ENCODE measurements at places on chromosomes 1 and 21.

DNA sequence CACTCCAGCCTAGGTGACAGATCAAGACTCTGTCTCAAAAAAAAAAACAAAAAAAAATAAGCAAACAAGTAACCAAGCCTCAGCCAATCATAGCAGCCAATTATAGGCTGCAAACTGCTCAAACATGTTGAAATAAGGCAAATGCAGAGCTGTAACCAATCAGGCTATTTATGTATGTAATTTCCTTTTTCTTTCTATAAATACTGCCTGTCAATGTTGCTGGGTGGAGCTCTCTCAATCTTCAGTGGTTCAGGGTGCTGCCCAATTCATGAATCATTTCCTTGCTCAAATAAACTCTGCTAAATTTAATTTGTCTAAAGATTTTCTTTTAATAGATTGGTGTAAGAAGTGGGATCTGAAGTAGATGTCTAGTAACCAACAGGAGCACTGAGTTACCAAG, 11.6 kb upstream of the CD1D start:
- DNase-seq, result no peak

- no peak for DNase-seq
These were observed 192.8 kb upstream of the ADGRL2 start for GRCh38 chr1:81607924-81608323.

DNA sequence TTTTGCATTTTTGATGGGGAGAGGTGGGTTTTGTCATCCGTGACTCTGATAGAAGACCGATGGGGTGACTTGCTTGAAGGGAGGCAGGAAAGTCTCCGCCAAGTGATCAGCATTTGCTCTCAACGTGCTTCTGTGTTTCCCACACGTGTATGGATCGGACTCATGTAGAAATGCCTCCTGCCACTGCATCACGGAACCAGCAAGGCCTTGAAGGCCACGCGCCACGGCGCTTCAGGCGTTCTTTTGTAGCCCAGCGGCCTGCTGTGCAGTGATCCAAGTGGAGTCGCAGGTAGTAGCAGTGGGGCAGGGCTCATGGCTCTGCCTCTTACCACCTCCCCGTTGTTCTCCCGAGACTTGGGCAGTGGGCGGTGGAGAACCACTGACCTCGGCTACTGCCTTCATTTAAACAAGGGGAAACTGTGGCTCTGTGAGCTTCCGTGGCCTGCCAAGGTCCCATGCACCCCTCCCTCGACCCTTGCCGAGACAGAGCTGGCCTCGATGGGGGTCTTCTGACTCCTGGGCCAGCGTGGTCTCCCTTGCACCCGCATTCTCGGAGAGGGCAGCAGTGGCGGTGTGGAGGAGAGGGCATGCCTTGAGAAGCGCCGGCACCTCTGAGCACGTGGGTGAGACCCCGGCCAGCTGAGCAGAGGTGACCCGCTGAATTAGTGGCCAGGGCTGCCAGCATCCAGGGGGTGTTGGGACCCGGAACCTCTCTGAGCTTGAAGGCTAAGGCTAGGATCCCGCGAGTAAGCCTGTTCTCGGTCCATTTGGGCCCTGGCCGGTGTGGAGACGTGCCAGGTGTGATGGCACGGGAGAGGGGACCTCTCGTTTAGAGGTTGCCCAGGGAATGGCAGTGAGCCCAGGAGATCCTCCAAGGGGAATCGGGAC, 46.1 kb upstream of the ABCG1 start:
- DNase-seq, result no peak

- no peak for DNase-seq
These were observed 177.5 kb downstream of the SETD4 start for GRCh38 chr21:35882791-35883240.

- peak; percentile 62 for DNase-seq
These were observed 182.7 kb downstream of the GRIK3 start for GRCh38 chr1:36851595-36851994.

DNA sequence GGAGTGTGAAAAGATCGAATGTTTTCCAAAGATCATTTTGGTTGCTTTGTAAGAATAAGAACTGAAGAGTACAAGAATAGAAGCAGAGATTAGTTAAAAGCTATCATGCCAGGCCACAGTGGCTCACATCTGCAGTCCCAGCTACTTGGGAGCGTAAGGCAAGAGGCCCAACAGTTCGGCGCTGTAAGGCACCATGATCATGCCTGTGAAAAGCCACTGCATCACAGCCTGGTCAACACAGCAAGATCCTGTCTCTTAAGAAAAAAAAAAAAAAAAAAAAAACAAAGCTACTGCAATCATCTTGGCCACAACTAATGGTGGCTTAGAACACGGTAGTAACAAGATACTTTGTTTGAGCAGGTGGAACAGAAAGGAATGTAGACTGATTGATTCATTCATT, 116.2 kb downstream of the EIF4G3 start:
- no peak for DNase-seq

GRCh38 chr1:29180497-29181412, 945 bp downstream of the SRSF4 start:
- DNase-seq, result peak; percentile 77

- DNase-seq, result no peak
These were observed 27.7 kb downstream of the STYXL2 start for GRCh38 chr1:167121375-167122120.

DNA sequence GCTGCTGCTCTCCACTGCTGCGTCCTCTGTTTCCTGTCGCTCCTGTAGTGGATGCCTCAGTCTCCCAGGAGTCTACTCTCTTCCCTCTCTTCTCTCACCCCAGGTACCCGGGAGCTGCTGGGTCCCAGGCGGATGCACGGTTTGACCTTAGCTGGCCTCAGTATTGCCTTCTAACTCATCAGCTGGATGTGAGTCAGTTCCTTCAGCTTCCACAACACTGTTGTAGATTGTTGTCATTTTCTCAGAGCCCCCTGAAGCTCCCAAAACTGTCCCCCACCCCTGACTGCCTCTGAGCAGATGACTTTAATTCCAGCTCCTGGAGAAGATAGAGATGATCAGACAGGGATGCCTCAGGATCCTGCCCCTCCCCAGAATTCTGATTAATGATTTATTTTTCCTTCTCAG, 7.2 kb downstream of the CNIH3 start:
- DNase-seq, result peak; percentile 83

DNA sequence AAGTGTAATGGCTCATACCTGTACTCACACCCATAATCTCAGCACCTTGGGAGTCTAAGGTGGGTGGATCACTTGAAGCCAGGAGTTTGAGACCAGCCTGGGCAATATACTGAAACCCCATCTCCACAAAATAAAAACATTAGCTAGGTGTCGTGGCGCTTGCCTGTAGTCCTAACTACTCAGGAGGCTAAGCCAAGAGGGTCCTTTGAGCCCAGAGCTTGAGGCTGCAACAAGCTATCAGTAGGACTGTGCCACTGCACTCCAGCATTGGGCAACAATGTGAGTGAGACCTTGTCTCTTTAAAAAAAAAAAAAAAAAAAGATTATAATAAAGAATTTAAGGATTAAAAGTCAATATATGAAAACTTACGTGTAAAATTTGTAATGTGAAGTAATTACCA, 11.7 kb downstream of the BPNT1 start:
- no peak for DNase-seq

DNA sequence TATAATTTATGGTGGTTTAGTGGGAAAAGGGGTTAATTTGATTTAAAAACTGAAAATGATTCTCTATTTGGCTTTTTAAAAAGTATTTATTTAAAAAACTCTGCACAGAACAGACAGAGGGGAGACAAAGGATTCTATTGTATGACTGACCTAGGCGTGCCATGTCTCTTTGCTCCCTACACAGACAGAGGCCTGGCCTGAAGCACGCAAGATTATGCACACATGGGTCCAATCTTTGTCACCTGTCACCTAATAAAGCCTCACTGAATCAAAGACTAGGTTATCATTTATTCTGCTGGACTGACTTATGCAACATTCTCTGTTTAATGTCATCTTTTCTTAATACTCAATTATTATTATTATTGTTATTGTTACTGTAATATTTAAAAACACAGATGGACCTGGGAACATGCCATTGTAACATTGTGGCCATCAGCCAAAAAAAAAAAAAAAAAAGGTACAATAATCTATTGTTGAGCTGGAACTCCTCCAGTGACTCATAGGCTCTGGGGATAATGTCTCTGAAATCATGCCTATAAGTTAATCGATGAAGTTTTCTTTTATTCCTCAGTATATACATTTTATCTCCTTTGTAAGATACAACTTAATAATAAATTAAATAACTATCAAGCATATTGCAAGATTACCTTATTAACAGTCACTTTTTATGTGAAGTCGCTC, 112.1 kb downstream of the RUNX1 start:
- DNase-seq, result no peak

- no peak for DNase-seq
These were observed 674 bp upstream of the TTC4 start for GRCh38 chr1:54714881-54715492.

- peak; percentile 95 for DNase-seq
These were observed 32.2 kb upstream of the HNRNPU start for GRCh38 chr1:244896550-244896949.

- no peak for DNase-seq
These were observed 159.7 kb downstream of the PGBD5 start for GRCh38 chr1:230266456-230266855.

- DNase-seq, result no peak
These were observed 104.6 kb downstream of the ARHGEF10L start for GRCh38 chr1:17643861-17644703.
